ENCODE measurements at places on chromosomes 4 and X. TPM values are rescaled to one million over a fixed set of nuclear protein-coding genes. Genes with fewer than 3 reads are reported as not detected.

CT45A5 gene
- polyA plus RNA-seq: not detected

GRCh38 chrX:103254171-103254824, 657 bp downstream of the TCEAL8 start:
- DNase-seq: peak; percentile 54

AREG gene
- 0.42 TPM for polyA plus RNA-seq

GPRASP1 gene
- 10.7 TPM for polyA plus RNA-seq

- DNase-seq: no peak
Observed at GRCh38 chr4:147518846-147519767, 38.2 kb downstream of the EDNRA start.

GRCh38 chr4:68447201-68447600, at the start of gene TMPRSS11E:
Gene TMPRSS11E (plus strand): TSS chr4:68447463. CDS start chr4:68447513, 50 bp downstream.
- DNase-seq: no peak

DNA sequence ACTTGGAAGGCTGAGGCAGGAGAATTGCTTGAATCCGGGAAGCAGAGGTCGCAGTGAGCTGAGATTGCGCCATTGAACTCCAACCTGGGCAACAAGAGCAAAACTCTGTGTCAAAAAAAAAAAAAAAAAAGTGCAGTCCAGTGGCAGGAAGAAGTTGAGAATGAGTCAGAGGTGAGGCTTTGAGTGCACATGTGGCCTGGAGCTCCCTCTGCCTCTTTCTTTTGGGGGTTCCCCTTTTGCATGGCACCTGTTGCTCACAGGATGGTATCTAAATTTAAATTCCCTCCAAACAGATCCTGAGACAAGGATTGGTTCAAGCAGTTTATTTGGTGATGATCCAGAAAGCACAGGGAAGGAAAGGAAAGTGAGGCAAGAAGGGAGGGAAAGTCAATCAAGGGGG, 151.4 kb upstream of the STX18 start:
- no peak for DNase-seq

- no peak for DNase-seq
Observed at GRCh38 chr4:38371391-38371851, 292.6 kb upstream of the KLF3 start.

GRCh38 chr4:172578712-172579111, 589.9 kb upstream of the GALNT7 start:
- DNase-seq: no peak

- DNase-seq: no peak
Observed at GRCh38 chrX:68646421-68646820, 1.0 kb upstream of the STARD8 start.

- no peak for DNase-seq
Observed at GRCh38 chr4:108391701-108392455, 223.1 kb upstream of the LEF1 start.

Measured in left renal cortex interstitium (tissue), 4 donors.